ENCODE measurements at places on chromosomes 16 and 17. TPM values are rescaled to one million over a fixed set of nuclear protein-coding genes. Genes with fewer than 3 reads are reported as not detected.

DNA sequence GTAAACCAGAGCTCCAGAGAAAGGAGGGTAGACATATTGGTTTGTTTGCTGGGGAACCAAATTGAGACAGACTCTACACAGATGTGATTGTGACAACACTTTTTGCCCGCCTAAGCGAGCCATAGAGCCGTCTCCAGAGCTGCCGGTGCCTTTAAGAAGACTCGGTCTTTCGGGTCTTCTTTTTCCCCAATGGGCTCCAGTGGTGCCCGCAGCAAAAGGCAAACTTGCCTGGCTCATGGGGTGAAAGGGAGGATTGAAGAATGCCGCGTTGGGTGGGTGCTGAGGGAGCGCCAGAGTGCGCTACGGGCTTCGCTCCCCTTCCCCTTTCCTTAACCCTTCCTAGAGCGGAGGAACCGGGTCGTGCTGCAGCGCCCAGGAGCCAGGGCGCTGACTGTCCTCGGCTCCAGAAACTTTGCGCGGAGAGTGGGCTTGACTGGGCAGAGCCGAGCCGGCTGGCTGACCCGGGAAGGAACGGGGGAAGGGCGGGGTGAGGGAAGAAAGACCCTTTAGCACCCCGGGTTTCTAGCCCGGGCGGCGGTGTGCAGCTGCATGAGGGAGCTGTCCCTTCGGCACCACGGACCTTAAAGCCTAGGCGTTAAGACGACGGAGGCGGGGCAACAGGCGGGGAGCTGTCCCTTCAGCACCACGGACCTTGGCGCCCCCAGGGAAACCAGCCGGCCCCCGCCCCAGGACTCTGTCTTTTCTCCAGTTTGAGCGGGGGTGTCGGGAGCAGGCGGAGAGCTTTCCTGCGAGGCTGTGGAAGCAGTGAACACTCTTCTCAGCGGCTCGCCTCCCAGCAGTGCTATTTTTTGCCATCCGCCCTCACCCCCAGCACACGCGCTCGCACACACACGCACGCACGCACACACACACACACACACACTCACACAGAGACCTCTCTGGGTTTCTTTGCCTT is at the start of gene CACNG3:
Gene CACNG3, plus strand, starts transcription at position 880 of the 916 bp plus-strand sequence. CDS start 420 bp downstream, outside the sequence.
- no peak for DNase-seq

GRCh38 chr17:37476431-37477120 is 13.1 kb upstream of the DUSP14 start:
- DNase-seq, result peak; percentile 73

The IGFALS gene
- not detected for total RNA-seq

- DNase-seq, result no peak
Measured at GRCh38 chr16:2471653-2472487, 773 bp downstream of the NTN3 start.

DNA sequence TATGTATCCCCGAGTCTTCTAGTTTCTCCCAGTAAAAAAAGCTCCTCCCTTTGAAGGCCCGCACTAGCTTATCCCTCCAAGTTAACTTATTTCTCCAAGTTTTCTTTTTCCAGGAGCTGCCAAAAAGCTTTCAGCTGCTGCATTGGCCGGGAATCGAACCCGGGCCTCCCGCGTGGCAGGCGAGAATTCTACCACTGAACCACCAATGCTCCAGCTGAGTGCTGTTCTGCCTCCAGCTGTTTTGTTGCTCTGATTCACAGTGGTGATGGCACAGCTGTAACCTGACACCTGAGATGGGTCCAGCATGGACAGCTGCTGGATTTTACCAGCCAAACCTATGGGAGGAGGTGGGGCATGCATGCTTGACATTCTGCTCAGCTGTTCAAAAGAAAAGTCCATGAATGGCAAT is 22.1 kb downstream of the VAC14 start:
- DNase-seq, result peak; percentile 29

- DNase-seq, result no peak
Measured at GRCh38 chr17:61689610-61690180, 98.7 kb upstream of the NACA2 start.
